Activated naive CD4-positive, alpha-beta T cell treated with anti-CD3 and anti-CD28 coated beads, Interleukin-2, amount 50 U/mL, for 72 hours (primary cell): ENCODE measurements at places on chromosomes 11 and 22.

- no peak for DNase-seq
Measured at GRCh38 chr22:43474161-43475101, 62.6 kb downstream of the MPPED1 start.

GRCh38 chr11:77024745-77025144, 9.5 kb upstream of the B3GNT6 start:
- no peak for DNase-seq

DNA sequence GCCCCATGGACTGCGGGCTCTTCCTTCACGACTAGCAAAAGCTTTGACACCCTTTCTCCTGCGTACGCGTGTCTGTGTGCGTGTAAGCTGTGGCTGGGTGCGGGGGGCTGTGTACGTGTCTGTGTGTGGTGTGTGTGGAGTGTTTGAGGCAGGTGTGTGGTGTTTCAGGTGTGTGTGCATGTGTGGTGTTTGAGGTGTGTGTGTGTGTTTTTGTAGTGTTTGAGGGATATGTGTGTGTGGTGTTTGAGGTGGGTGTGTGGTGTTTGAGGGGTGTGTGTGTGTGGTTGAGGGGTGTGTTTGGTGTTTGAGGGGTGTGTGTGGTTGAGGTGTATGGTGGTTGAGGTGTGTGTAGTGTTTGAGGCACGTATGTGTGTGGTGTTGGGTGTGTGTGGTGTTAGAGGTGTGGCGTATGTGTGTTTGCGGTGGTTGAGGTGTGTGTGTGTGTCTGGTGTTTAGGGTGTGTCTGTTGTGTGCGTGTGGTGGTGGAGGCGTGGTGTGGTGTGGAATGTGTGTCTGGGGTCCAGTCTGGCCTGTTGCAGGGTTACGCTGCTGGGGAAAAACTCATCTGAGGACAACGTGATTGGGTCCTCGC, 687 bp upstream of the ARSA start:
- no peak for DNase-seq

DNA sequence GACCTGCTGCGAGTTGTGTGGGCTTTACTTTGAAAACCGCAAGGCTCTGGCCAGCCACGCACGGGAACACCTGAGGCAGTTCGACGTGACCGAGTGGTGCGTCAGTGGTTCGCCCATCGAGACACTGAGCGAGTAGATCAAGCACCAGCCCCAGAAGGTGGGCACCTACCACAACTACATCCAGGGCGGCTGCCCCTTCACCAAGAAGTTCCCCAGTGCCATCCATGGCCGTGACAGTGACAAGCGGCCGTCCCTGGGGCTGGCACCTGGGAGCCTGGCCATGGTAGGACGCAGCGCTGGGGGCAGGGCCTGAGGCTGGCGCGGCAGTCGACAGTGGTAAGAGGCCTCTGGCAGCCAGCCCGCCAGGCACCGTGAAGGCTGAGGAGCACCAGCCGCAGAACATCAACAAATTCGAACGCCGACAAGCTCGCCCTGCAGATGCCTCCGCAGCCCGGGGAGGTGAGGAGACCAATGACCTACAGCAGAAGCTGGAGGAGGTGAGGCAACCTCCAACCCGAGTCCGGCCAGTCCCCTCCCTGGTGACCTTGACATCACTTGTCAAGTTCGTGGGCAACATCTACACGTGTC, 545.2 kb upstream of the CCDC179 start:
- no peak for DNase-seq

- no peak for DNase-seq
Measured at GRCh38 chr11:13917904-13918303, 44.6 kb upstream of the SPON1 start.

DNA sequence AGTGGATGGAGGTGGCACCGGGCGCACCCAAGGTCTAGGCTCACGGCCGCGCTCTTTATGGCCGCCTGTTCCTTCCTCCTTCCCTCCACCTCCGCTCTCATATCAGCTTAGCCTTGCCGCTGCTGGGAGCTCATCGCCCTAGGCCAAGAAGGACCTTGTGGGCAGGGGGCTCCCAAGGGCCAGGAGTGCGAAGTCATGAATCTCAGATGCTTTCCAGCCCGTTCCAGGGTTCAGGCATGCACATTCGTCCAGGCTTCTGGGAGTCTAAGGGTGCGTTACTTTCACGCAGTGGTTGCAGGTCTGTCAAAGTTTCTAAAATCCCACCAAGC, 4.1 kb upstream of the GALR3 start:
- DNase-seq: no peak

DNA sequence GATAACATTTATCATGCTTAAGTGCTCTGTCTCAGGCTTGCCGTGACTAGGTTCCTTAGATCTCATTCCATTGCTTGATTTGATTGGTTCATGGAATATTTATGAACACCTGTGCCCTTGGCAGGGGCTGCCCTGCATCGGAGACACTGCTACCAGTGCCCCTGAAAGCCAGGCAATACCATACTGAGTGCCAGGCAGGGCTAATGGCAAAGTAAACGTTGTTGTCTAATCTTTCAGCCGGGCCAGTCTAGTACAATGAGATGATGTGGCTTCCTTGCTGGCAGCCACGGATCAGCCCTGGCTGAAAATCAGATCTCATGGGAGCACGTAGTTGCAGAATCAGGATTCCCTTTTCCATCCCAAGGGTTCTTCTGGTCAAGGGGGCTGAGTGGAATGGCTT, 5.0 kb upstream of the PGA3 start:
- no peak for DNase-seq

GRCh38 chr11:75759832-75760231, 8.7 kb upstream of the DGAT2 start:
- DNase-seq: no peak

DNA sequence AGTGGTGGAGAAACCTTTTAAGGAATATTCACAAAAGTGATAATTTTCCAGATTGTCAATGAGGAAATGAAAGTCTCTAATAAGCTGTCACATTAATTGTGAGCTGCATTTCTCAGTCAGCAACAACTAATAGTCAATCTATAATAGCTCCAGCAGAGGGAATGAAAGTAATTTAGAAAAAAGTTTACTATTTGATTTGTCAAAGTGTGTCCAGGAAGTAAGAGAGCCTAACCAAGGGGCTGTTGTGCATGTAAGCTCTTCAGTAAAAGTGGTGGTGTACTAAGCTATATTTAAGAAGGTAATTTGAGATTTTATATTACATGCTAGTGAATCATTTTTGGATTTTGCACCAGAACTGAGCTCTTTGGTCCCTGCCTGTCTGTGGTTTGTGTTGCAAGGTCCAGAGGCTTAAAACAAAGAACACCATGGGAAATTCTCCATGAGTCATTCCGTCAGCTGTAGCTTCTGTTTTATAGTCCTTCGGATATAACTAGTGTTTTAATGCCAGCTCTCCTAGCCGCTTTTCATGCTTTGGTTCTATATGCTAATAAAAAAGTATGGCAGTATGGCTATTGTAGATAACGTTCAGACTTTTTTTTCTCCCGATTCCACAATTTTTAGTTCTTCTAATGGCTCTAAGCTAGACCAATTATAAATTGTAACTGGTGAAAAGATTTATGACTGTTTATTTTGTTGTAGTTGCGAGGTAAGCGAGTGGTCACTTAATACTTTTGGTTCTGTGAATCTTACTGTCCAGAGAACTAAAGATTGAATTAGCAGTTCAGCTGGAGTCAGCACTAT, 64.6 kb downstream of the ARHGEF12 start:
- DNase-seq: no peak

DNA sequence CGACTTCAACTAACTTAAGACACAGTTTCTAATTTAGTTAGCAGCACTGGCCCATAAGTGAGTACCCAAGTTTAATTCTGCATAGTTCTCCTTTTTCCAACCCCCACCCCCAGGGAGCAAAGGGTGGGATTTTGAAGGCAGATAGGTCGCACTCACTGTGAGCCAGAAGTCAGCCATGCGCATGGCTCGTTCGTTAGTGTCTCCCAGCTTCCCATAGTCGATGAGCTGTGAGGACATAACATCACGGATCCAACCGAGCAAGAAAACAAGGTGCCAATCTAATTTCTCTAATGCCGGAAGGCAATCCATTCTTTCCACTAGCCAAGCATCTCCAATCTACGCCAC, 577 bp downstream of the MRPL17 start:
- no peak for DNase-seq

GRCh38 chr11:67098799-67099429, 20.1 kb upstream of the KDM2A start:
- no peak for DNase-seq

DNA sequence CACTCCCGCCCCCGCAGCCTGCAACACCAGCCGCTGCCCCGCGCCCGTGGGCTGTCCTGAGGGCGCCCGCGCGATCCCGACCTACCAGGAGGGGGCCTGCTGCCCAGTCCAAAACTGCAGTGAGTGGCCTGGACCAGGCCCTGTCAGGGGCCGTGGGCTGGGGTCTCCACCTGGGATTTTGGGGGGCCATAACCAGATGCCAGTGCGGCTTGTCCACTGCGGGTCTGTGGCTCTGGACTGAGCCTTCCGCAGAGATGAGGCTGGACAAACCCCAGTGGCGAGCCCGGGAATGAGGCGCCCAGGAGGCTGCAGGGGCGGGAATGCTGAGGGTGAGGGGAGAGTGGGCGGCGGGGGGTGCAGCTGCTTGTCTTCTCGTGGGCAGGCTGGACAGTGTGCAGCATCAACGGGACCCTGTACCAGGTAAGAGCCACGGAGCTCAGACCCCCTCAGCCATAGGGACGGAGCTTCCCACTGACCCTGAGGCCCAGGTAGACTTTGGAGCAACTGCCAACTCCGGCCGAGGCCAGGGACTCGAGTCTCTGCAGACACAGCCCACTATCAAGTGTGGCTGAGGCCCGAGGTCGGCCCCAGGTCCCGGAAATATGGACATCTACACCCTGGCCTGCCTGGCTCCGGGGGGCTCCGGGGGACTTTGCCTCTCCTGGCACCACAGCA, 24.8 kb upstream of the MUC5B start:
- DNase-seq: no peak

- no peak for DNase-seq
Measured at GRCh38 chr11:29231991-29232390, 784.8 kb downstream of the KCNA4 start.

- DNase-seq: no peak
Measured at GRCh38 chr22:44698531-44699421, 3.2 kb upstream of the PRR5 start.

DNA sequence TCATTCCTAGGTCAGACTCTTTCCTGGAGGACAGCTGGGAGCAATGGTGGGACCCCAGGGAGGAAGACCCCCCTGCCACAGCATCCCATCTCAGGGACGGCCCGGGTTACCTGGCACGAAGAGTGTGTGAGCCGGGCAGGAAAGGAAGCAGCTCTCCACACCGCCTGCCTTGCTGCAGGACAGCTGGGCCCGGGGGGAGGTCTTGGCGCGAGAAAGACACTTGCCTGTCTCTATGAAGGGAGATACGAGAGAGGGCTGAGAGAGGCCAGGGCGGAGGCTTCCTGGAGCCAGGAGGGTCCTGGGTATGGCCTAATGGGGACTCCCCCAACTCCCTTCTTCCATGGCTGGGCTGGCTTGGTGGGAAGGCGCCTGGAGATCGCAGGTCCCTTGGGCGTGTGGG, 36.1 kb upstream of the TTLL12 start:
- DNase-seq: no peak

DNA sequence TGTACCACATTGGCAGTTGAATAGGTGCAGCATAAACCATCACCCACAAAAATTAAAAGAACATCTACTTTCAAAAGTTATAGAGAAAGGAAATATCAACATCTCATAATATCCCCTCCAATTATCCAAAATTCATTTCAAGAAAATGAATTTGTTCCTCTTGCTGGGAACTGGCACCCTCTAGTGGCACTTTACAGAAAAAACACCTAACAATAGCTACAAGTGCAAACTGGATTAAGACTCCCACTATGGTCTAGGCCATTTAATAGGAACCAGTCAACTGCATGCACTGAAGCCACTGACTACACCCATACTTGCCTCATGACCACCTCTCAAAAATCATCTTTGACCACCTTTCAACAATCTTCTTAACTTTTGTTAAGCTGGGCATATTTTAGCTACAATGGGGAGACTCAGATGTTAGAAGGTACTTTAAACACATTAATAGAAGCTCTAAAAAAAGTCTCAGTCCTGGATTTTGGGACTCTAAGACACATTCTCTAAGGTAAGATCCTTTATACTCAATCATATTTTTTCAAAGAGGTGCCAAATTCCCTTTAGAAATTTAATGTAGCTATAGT, 17.3 kb downstream of the TRAF6 start:
- DNase-seq: no peak

GRCh38 chr11:69695581-69695980, 8.2 kb downstream of the FGF19 start:
- no peak for DNase-seq

GRCh38 chr11:1012291-1012690, 24.2 kb downstream of the MUC6 start:
- no peak for DNase-seq

DNA sequence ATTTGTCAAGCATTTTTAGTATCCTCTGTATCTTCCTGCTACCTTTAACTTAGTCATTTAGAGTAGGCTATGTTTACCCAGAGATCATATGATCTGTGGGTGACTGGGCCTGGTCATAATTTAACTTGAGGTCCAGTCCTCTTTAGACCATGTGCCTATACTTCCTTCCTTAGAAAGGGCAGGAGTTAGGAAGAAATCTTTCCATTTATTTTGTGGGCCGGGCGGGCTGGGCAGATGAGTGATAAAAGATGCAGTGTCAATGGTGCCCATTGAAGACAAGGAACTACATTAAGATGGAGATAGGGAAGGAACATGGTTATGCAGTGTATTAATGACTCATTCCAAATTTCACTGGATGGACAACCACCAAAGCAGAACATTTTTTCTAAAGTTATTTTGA, 30.9 kb upstream of the PDE3B start:
- no peak for DNase-seq

- no peak for DNase-seq
Measured at GRCh38 chr22:49734390-49734789, 93.3 kb downstream of the BRD1 start.

DNA sequence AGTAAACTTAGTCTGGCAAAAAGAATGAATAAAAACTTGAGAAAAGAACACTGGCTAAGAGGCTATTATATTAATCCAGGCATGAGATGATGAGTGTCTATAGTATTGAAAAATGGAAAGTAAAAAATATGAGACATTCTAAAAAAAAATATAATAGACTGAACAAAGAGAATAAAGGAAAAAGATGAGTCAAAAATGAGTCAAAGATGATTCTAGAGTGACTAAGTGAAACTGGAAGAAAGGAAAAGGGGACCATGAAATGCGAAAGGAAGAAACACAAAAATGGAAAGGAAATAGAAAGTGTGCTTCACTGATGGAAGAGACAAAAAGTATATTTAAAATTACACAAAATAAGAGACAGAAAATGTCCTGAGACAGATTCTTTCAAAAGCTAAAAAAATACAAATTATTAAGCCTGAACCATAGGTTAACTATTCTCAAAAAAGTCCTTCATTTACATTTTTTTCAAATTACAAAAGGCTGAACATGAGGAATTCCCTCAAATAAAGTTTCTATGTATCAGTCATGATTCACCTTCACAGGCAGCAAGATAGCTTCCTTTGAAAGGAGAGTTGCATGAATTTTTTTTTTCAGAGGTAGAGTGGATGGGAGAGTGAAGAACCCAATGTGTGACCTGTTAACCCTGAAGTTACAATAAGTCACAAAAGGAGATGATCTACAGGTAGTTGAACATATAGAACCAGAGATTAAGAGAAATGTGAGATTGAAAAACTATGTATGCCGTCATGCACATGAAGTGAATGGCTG, 75.2 kb downstream of the EIF3M start:
- DNase-seq: no peak
